ENCODE measurements at places on chromosomes 12 and 14.

DNA sequence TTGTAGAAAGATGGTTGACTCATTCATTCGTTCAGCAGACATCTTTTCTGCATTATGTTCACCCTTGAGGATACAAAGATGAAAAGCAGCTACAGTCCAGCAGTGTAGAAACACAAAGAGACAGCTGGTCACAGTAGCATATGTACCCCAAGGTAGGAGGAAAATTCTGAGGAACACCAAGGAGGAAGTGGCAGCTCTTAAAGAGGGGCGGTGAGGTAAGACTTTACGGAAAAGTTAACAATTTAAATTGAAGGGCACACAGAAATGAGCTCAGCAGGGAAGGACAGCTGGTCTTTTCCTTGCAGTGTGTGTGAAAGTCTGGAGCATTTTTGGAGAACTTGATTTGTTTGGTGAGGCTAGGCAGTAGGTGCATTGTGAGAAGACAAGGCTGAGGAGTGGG lies 3.5 kb downstream of the SLC35E3 start:
- DNase-seq: no peak

GRCh38 chr12:133227281-133227852 lies 8.3 kb downstream of the ANHX start:
- DNase-seq: no peak

GRCh38 chr14:104784846-104785707 lies 10.5 kb downstream of the AKT1 start:
- no peak for DNase-seq

- no peak for DNase-seq
Observed at GRCh38 chr12:131829791-131830334, 1.7 kb downstream of the MMP17 start.

GRCh38 chr12:31682136-31682962 lies 22.9 kb downstream of the ETFBKMT start:
- peak; percentile 62 for DNase-seq

GRCh38 chr14:55127460-55127951 lies 1.5 kb upstream of the LGALS3 start:
- DNase-seq: no peak

DNA sequence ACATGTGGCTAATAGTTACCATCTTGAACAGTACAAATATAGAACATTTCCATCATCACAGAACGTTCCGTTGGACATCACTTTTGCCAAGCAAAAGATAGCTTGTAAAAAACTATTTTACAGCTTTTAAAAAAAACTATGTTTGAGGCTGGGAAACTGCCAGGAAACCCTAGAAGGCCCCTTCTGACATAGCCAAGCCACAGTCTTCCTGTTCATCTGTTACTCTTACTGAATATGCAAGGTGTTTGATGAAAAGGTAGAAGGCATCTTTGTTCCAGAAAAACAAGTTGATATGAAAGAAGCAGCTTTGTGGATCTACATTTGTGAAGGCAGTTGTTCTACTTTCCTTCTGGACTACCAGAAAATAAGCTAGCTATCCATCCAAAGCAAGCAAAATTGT lies 23.6 kb upstream of the WNK1 start:
- DNase-seq: no peak

- DNase-seq: no peak
Observed at GRCh38 chr14:96804895-96805294, 7.7 kb downstream of the VRK1 start.

GRCh38 chr14:104547998-104548700 lies 31.4 kb upstream of the C14orf180 start:
- no peak for DNase-seq

GRCh38 chr12:6768990-6769389 lies 2.8 kb downstream of the PTMS start:
- DNase-seq: no peak

DNA sequence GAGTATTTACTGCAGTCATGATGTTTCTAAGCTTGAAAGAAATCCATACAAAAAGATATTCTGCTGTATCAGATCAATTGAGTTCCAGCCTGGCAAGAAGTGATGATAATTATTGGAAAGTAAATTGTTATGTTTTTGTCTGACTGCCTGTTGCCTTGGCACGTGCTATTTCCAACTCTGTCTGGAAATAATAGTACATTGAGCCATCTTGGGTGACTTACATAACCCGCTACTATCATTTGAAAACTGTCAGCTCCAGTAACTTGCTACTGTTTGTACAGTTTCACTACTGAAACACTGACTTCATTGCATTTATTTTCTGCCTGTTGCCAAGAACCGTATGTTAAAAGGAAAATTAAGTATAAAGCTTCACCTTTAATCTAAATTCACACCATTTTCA lies 318.6 kb downstream of the ITPR2 start:
- no peak for DNase-seq

DNA sequence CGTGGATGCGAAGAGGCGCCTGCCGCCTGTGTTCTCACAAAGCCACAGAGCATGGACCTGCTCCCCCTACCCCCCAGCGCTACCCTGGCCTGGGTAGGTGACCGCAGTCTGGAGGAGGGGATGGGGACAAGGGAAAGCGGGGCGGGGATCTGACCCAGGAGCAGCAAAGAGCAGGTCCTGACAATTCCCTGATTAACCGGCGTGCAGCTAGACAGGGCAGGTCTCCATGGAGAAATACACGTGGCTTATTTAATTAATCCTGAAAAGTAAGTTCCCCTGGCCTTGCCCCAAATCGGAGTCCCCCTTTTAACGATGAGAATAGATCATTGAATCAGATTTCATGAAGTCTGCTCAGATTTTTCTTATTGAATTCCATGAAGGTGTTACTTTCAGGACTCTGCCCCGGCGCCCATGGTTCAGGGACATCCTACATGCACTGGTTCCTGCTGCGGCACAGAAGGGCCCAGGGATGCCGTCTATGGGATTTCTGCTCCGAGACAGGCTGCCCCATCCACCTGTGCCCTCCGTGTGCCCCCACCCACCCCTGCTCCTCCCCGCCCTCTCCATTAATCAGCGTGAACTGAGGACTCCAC lies 251.0 kb upstream of the SFSWAP start:
- no peak for DNase-seq

DNA sequence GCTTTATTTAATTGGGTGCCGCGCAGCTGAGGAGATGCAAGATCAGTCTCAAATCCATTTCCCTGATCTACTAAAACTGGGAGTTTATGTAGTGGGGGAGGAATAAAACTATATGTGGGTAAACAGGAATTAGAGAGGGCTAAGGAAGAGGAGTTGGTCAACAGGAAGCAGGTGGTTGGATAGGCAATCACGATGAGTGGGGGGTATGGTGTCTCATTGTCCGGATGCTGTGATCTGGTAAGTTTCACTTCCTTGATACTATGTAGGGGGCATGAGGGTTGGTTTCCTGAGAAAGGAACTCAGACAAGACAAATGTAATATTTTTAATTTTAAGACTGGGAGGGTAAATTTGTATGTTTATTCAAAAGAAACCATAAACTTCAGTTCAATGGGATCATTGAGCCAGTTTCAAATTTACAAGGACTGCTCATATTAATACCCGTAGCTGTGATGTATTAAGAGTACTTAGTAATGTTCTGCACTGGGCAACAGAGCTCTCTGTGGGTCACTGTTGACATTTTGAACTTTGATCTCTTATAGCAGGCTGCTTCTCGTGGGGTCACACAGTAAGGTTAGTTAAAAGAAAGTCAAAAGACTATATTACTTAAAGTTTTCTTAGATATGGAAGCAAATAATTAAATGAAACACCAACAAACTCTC lies 786.2 kb upstream of the FBXO33 start:
- DNase-seq: no peak

DNA sequence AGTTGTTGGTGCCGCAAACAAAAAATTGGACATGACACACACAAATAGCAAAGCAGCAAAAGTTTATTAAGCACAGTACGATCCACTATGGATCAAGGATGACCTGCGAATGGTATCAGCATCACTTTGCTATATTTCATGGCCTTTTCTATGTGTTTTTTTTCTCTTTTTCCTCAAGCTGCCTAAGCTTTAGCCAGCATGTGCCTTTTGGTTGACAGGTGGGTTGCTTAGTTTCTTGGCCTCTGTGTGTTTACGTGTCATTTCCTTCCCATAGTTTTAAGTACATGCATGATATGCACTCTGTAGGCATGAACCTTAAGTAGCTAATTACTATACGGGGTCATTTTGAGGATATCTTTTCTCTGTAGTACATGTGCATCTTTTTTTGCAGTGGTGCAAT lies 9.8 kb downstream of the CD4 start:
- DNase-seq: no peak

DNA sequence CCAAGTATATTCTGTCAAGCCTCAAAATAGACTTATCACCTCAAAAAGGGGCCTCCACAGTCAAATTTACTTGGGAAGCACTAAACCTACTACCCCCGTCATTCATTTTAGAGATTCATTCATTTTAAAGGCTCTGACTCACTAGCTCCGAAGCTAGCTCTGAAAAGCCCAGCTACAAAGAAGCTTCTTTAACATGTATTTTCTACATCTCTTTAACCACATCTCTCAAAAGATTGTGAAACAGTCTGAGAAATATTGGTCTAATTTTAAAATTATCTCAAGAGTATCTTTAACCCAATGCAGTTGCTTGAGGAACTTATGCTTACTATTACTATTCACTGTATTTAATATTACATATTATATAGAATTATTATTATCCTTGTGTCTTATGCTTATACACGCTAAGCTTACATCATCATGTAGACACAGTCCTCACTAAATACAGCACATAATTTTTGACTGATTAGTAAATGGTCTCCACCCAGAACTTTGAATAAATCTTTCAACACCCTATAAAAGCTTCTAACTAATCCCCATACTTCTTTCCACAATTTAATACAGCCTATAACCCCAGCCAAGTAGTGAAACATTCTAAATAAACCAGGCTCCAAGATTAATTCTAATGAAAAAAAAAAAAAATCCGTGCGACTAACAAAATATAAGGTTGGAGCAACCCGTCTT lies 7.8 kb downstream of the NT5DC3 start:
- no peak for DNase-seq

DNA sequence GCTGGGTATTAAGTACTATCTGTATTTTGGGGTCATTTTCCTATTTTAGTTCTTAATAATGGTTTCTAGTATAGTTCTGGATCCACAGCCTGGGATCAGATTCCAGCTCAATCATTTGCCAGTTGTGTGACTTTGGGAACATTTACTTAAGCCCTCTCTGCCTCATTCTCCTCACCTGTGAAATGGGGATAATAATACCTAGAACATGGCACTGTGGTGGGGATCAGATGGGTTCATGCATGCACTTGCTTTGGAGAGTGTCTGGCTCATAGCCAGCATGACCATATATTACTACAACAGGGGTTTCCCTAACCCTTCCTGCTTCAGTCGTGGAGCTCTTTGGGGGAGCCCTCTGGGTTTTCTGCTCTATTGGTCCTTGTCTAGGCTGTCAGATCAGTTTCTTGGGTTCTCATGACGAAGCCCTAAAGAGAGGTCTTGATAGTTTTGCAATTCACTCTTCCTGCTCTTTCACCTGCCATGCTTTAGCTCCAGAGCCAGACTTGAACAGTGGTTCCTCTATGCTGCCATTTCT lies 34.1 kb upstream of the SMOC1 start:
- DNase-seq: no peak

GRCh38 chr12:125221602-125222001 lies 156.4 kb downstream of the AACS start:
- DNase-seq: no peak

DNA sequence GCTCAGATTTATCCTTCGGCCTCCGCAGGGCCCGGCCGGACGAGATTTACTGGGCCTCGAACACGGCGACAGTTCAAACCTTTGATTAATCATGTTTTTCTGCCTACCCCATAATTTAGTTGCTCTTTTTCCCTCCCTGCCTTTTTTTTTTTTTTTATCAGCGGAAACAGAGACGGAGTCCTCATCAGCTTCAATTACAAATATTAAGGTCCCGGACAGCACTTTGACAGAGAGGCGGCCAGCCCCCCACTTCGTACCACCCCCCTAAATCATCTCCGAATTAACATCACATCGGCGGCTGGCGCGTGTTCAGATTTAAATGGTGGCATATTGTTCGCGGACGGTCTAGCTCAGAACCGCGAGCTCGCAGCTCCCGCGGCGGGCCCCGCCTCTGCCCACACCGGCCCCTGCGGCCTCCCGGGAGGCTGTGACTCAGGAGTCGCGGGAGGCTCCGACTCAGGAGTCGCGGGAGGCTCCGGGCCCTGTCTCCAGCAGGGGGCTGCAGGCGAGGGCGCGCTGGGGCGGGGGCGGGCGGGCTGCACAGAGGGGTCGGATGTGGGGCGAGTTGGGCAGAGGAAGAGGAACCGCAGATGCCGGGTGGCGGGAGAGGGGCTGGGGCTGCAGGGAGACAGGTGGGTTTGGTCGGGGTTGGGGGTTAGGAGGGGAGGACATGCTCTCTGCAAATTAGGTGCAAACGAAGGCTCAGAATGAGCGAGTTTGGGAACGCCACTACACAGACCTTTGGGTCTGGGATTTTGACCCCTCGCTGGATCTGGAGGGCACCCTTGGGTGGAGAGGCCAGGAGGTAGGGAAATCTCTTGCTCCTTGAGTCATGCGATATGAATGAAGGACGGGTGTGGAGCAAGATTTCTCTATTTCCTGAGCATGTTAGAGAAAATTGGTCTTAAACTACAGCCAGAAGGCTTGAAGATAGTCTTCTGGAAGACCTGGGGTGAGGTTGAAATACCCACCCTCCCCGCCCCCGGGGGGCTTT lies 19.6 kb upstream of the ATP5MC2 start:
- peak; percentile 46 for DNase-seq

DNA sequence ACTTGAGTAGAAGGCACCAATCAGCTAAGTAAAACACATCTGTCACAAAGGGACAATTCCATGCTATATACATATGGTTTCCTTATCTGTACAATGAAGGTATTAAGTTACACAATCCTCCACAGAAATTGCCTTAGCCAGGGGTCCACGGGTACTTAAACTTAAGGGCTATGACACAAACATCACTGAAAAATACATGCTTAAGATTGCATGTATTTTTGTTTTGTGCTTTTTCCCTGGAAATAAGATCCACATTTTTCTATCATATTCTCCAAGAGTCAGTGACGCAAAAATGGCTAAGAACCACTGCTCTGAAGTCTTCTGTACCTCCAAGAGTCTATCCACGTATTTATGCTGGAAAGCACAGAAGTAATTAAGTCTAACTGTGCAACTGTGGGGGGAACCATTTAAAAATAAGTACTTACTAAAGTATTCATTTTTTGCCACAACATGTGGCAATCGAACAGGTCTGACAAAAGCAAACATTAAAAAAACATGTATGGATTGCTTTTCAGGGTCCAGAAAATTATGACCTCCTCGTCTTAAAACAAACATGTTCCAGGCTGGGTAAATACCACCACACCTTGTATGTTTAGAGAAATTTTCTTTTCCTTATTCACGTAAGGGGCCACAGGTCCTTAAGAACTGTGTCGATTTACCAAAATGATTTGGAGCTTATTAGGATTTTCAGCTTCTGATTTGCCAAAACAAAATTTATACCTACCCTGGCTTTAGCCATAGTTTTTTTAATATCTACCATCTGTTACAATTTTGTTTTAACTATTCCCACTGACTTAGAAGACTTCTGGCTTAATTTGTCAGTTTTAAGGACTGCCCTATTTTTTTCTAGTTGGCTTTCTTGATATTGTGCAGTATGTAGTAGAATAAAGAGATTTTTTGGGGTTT lies 2.8 kb downstream of the SLC38A2 start:
- no peak for DNase-seq

GRCh38 chr12:4717806-4718205 lies 2.4 kb upstream of the GALNT8 start:
- no peak for DNase-seq

Measured in stimulated activated CD4-positive, alpha-beta T cell treated with anti-CD3 and anti-CD28 coated beads, Interleukin-1b, Interleukin-23, amount 100 ng/mL, for 48 hours (primary cell).